ENCODE measurements at places on chromosomes 13 and 19.

DNA sequence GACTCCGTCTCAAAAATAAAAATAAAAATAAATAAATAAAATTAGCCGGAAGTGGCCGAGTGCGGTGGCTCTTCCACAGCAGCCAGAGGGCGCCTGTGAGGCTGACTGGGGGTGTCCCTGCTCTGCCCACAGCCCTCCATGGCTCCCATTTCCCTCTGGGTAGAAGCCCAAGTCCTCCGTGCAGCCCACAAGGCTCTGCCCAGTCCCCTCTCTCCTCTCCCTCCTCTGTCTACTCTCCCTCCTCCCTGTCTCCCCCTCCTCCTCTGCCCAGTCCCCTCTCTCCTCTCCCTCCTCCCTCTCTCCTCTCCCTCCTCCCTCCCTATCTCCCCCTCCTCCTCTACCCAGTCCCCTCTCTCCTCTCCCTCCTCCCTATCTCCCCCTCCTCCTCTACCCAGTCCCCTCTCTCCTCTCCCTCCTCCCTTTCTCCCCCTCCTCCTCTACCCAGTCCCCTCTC, 20.4 kb downstream of the MISP start:
- DNase-seq: no peak

GRCh38 chr13:30821421-30821820, 84.7 kb upstream of the MEDAG start:
- no peak for DNase-seq

DNA sequence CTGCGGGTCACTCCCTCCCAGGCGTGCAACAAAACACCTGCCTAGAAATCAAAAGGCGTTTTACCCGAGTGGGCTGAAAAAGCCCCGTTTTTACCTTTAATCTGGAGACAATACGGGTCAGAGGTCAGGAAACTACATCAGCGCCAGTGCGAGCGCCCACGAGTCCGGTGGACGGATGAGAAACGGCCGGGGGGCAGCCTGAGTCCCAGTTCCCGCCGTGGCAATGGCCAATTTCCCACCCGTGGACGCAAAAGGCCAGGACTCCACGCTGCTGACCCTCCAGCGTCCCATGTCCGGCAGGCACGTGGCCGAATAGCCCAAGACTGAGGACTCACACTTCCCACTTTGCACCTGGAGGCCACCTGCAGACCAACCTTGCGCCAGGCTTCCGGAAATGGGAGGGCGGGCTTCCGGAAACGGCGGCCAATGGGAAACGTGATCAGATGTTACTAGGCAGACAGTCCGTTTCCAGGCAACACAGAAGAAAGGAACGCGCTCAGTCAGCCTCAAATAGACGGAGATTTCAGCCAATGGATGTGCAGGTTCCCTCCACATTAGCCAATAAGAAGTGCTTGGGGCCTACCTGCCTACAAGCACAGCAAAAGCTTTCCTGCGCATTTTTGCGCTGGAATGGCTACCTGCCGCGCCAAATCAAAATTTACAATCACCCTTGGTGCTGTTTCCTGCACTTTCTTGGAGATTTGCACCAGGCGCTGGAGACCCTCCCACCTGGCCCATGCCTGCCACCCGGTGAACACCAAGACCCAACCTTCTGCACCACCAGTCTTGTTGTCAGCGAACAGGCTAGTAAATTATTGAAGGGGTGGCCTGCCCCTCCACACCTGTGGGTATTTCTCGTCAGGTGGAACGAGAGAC, 47.4 kb downstream of the ZFP14 start:
- peak; percentile 95 for DNase-seq

- no peak for DNase-seq
Observed at GRCh38 chr19:14102102-14102696, 11.6 kb upstream of the SAMD1 start.

DNA sequence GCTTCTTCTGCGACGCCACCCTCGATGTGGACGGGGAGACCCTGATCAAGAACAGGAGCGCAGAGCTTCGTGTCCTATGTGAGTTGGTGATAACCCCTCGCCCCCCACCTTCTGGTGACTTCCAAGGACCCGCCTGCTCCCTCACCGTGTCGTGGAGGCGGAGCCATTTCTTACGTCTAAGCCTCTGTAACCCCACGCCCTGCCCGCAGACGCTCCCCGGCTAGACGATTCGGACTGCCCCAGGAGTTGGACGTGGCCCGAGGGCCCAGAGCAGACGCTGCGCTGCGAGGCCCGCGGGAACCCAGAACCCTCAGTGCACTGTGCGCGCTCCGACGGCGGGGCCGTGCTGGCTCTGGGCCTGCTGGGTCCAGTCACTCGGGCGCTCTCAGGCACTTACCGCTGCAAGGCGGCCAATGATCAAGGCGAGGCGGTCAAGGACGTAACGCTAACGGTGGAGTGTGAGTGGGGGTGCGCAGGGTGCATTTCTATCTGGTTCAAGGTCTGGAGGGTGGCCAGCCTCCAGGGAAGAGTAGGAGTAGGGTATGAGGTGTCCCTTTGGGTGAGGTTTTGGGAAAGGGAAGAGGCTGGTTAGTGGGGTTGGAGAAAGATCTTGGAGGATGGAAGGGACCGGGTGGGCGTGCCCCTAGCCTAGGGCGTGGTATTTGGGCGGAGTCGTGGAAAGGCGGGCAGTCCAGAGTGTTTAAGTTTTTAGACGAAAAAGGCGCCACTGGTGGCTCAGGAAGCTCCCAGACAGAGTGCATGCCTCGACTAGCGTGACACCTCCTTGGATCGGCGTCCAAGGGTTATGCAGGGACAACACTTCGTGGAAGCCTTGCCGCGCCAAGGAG, 3.3 kb downstream of the ICAM5 start:
- no peak for DNase-seq

DNA sequence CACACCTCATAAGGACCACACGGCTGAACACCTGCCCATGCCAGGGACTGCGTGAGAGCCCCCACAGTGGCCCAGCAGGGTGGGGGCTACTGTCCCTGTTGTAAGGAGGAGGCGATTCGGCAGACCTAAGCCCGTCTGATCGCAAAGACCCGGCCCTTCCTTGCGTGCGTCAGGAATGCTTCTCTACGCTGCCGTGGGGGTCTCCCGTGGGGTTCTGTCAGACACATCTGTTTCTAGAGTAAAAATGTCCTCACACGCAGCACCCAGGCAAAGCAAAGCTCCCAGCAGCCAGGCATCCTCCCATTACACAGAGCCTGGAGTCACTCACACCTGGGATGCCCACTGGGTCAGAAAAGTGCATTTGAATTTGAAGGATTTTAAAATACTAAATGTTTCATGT, 147.7 kb upstream of the SOX1 start:
- peak; percentile 27 for DNase-seq

DNA sequence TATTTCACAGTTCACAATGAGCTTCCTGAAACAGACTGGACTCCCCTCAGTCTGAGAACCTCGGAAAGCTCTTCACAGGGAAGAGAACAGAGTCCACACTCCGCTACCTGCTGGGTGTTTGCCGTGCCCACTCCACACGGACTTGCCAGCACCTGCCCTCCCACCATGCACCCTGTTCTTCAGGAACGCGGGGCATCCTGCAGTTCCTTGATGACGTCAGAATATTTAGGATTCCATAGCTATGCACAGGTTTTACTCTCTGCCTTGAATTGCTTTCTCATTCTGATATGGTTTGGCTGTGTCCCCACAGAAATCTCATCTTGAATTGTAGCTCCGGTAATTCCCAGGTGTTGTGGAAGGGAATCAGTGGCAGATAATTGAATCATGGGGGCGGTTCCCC, 74.4 kb upstream of the FARP1 start:
- no peak for DNase-seq

- no peak for DNase-seq
Observed at GRCh38 chr19:48988286-48988685, 4.8 kb downstream of the GYS1 start.

GRCh38 chr13:92745258-92745657, 481.3 kb upstream of the GPC6 start:
- no peak for DNase-seq

DNA sequence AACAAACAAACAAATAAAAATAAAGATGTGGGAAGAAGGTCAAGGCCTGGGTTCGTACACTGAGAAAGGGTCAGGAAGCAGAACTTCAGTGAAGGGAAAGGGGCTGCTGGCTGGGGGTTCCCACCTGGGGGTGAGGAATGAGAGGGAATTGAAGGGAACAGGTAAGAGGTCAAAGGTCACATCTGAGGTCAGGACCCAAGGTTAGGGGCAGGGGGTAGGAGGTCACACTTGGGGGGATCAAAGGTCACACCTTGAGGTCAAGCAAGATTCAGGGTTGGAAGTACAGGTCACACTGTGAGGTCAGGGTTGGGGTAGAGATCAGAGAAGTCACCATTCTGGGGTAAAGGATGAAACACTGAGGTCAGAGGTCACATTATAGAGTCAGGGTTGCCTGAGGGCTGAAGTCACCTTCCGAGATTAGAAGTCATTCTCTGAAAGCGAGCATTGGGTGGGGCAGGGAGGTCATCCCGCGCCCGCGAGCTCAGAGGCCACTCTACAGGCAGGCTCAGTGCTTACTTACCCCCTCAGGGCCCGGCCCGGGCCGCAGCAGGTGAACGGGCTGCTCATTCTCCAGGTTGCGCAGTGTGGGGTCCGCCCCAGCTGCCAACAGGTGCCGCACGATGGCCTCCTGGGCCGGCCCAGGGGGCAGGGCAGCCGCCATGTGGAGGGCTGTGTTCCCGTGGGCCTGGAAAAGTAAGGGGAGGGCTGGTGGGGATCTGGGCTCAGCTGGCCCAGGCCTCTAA, 10.8 kb downstream of the NFKBID start:
- DNase-seq: no peak

GRCh38 chr19:19613506-19613905, 5.0 kb downstream of the PBX4 start:
- DNase-seq: no peak

DNA sequence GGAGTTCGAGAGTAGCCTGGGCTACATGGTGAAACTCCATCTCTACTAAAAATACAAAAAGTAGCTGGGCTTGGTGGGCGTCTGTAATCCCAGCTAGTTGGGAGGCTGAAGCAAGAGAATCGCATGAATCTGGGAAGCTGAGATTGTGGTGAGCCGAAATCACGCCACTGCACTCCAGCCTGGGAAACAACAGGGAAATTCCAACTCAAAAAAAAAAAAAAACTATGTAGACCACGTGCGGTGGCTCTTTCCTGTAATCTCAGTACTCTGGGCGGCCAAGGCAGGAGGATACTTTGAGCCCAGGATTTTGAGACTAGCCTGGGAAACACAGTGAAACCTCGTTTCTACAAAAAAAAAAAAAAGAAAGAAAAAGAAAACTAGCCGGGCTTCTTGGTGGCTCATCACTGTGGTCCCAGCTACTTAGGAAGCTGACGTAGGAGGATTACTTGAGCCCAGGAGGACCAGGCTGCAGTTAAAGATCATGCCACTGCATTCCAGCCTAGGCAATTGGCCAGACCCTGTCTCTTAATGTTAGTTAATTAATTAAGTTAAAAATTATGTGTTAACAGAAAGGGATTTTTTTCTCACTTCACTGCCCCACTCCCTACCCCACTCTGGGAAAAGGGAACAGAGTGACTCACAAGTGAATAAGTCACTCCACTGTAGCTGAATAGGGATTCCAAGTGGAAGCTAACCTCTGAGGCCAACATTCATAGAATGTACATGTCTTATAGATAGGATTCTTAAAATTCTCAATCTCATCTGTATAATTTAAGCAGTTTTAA, 2.2 kb downstream of the ZNF83 start:
- DNase-seq: no peak

DNA sequence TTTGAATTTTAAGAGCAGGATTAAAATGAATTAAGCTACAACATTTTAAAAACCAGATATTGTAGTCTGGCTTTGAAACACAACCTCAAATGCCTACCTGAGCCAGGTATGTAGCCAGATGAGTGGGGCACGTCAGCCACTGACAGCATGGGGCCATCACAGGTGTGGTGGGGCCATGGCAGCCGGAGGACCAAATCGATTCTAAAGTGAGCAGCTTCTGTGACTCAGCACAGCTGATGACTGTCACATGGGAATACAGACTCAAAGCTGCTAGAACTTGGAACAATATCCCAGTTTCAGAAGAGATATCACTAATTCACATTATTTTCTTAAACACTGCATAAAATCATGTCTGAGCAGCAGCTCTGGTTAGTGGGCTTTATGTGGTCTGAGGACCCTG, 52.8 kb downstream of the SERP2 start:
- no peak for DNase-seq

DNA sequence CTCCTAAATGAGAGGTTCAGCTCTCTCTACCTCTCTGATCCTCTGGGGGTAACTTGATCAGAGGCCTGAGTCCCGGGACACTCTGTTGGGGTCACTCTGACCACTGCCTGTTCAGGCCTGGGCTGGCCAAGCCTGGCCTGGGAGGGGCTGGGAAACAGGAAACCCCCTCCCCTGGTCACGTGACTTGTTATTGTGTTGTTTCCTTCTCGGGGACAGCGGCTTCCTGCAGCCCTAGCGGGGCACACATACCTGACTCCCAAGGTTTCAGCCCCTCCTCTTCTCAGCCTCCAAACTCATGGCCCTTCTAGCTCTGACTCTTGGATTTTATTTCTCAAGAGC, at the start of gene USHBP1:
USHBP1 (minus strand) TSS at position 105 of the 339 bp plus-strand sequence. CDS start 446 bp downstream, outside the sequence.
- DNase-seq: no peak

DNA sequence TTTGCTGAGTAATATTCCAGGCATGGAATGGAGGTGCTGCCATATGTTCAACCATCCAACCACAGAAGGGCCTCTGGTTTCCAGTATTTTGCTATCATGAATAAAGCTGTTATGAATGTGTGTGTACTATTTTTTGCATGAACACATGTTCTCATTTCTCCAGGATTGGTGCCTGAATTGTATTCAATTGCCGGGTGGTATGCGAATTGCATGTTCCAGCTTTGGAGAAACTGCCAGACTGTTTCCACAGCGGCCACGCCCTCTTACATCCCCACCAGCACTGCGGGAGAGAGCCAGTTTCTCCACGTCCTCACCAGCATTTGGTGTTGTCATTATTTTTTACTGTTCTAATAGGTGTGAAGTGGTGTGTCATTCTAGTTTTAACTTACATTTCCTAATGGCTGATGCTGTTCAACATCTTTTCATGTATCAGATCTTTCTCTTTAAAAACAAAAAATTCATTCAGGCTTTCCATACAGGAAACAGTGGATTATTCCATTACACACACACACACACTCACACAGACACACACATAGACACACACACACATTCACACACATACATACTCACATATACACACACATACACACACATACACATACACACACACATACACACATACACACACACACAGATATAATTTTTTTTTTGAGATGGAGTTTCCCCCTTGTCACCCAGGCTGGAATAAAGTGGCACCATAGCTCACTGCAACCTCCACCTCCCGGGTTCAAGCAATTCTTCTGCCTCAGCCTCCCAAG, 154.1 kb downstream of the PTPRS start:
- no peak for DNase-seq
